ENCODE measurements at places on chromosomes 11 and 22.

GRCh38 chr11:86475027-86475426 lies 100.3 kb downstream of the CCDC81 start:
- DNase-seq, result no peak

DNA sequence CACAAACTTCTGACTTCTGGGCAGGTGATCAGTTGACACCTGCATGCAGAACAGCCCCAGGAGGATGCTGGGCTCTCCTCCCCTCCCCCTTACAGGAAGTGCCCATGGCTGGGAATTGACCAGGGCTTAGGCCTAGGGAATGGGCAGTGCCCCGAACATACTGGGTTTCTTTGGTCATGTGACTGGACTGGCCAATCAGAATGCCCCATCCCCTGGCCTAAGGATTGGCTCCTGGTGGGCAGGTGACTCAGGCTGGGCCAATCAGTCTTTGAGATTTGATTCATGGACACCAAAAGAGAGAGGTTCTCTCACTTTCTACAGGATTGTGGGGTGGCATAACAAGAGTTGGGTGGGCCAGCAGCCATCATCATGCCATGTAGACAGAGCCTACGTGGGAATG lies 37.1 kb downstream of the MCM5 start:
- peak; percentile 47 for DNase-seq

DNA sequence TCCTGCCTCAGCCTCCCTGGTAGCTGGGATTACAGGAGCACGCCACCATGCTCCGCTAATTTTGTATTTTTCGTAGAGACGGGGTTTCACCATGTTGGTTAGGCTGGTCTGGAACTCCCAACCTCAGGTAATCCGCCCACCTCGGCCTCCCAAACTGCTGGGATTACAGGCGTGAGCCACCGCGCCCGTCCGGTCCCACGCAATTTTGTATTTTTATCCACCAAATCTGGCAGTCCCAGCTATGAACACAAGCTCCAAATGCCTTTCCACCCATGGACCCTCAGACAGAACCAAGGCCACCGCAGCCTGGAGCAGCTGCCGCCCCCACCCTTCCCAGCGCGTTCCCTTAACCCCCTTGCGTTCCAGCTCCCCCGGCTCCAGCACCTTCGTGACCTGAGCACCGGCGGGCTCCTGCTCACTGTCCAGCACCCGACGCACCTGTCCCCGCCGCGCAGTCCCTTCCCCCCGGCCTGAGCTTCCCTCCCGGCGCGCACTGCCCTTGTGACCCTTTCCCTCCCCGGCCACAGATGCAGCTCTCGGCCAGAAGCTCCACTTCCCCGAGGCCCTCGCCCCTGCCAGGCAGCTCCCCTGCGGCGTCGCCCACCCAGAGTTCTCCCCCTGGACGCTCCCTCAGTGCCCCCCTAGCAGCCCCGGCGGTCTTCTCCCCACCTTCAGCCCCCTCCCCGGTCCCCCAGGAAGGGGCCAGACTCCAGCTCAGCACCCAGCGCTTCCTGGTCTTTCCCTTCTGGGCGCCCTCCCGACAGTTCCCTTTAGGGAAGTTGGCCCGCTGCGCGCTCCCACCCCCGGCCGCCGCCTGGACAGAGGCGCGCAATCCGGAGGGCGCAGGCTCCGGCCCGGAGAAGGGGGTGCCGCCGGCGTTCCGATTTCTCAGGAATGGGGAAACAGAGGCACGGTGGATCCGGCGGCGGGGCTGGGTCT lies 5.6 kb upstream of the ZBED4 start:
- DNase-seq, result no peak

GRCh38 chr11:102469196-102469821 lies 16.7 kb upstream of the TMEM123 start:
- no peak for DNase-seq

- DNase-seq, result no peak
Measured at GRCh38 chr11:126172596-126173038, 38.8 kb downstream of the RPUSD4 start.

DNA sequence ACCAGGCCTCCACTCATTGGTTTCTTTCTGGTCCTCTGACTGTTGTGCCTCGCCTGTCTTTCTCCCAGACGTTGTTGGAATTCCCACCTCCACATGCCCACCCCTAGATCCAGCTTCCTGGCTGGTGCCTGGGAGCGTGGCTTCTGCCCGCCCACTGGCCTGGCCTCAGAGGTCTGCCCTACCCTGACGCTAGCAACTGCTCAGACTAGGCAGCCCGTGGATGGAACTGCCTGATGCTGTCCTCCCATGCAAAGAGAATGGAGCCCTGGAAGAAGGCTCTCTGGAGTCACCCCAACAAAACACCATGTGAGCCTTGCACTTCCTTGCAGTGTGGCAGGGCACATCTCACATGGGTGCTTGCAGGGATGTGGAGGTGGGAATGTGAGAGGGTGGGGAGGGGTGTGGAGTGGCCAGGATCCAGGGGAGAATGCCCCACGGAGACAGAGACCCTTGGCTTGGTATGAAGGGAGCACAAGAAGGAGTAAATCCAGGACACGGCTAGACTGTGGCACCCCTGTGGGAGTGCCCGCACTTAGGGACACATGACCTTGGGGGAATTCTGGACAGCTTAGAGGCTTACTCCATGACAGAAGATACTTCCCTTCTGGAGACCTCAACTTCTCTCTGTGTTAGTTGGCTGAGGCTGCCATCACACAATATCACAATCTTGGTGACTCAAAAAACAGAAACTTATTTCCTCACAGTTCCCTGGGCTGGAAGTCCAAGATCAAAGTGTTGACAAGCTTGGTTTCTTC lies 22.5 kb upstream of the ADA2 start:
- no peak for DNase-seq

- peak; percentile 69 for DNase-seq
Measured at GRCh38 chr11:63915961-63916836, 765 bp downstream of the RCOR2 start.

GRCh38 chr11:87320123-87320522 lies 282.4 kb downstream of the TMEM135 start:
- no peak for DNase-seq

All from activated CD4-positive, alpha-beta T cell treated with anti-CD3 and anti-CD28 coated beads for 36 hours (primary cell).